ENCODE measurements at places on chromosomes 4 and X.
A peak's percentile ranks its signal among the peaks of the same experiment; 100 is the strongest.

DNA sequence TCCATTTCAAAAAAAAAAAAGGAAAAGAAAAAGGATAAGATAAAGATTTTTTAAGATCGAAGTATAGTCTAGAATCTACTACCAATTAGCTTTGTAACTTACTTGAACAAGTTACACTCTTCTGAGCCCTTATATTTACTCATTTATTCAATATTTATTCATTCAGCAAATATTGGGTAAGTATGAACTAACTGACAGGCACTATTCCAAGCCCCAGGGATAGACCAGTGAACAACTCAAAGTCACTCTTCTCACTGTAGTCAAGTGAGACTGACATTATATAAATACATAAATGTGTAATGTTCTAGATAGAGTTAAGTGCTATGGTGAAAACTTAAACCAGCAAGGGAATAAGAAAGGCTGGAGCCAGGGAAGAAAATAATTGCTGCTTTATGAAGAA, 131.6 kb downstream of the ARHGAP24 start:
- no peak for DNase-seq

DNA sequence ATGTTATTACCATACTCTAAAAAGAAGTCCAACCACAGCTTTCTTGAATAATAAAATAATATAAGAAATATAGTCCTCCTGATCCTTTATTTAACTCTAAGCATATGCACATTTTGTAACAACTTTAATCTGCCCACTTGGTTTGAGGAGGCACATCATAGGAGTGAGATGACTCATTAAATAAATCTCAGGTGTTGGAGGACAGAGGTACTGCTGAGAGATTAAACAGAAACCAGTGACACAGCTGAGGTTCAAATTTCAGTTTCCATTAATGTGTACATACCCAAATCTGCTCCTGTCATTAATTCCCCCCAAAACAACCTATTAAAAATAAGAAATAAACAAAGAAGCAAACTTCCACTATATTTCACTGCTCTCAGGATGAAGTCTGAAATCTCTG, 211.0 kb downstream of the KCTD8 start:
- no peak for DNase-seq

DNA sequence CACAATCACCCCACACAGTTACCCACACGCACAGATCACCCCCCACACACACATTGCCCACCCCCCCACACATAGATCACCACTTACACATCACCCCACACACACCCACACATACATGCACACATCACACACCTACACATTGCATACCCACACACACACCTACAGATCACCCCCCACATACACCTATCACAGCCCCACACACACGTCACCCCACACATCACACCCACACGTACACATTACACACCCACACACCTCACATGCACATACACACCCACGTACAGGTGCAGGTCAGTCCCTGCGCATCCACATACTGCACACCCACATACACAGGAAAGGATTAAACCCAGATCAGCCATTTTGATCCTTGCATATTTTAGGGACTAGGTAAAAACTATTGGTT, 15.3 kb upstream of the TADA2B start:
- DNase-seq = no peak

DNA sequence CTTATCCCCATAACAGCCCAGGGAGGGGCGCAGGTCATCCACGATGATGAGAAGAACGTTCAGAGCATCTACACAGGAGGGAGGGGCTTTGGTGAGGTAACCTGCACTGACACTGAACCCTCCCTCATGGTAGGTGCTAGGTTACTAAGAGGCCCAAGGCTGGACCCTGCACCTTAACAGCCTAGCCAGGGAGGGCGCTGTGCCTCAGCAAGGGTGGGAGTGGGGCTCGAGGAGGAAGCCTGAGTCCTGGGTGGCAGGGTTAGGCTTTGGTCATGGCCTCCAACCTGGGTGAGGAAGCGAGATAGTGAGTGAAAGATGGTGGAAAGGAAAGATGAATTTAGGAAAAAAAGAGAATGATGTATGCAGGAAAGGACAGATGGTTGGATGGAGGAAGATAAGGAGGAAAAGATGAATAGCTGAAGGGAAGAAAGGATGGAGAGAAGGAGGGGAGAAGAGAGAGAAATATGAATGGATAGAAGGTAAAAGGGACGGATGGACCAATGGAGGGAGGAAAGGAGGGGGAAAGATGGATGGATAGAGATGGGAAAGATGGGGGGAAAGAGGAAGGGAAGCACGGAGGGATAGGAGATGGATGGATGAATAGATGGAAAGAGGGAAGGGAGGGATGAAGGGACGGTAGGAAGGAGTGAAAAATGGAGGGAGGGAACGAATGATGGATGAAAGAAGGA, 736 bp downstream of the IDS start:
- no peak for DNase-seq

DNA sequence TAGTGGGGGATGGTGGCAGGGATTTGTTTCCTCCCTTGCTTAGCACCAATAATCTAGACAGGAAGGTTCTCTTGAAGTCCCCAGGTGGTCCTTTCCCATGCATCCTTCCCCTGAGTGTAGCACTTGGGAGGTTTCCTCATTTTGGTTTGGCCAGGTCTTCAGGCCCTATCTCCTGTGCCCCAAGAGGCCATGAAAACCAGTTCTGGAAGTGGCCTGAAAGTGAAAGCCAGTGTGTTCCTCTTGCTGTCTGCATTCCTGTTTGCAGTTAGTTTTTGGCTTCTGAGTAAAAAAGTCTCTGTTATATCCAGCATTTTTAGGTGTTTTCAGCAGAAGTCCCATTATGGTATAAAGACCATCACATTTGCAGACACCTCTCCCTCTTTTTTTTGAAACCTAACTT, 59.5 kb downstream of the MTM1 start:
- no peak for DNase-seq

GRCh38 chr4:78480286-78480685, 71.3 kb upstream of the ANXA3 start:
- DNase-seq = peak; percentile 13

DNA sequence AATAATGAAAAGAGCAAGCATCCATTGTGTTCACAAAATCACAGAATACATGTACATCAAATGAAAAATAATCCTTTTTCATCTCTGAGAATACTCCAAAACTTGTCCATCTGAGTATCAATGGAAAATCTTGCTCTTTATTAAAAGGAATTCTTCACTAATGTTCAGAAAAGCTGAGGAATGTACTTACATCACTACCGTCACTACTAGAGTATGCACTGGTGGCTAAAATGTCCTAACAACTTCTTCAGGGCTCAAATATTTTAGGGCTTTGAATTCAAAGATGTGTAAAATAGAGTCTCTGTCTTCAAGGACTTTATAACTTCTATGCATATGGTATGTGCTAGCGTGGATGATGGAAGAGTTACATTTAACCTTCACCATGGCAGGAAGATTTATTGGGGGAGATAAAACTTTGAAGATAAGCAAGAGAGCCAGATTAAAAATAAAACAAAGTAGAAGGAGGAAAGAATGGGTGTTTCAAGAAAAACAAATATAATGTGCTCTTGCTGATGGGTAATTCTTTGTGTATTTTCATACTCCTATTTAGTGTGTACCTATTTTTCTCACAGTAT, 55.1 kb downstream of the DMD start:
- no peak for DNase-seq

GRCh38 chr4:185945906-185946305, 123.0 kb upstream of the TLR3 start:
- no peak for DNase-seq

- DNase-seq = no peak
These were observed 36.3 kb downstream of the SOD3 start for GRCh38 chr4:24831637-24832036.

DNA sequence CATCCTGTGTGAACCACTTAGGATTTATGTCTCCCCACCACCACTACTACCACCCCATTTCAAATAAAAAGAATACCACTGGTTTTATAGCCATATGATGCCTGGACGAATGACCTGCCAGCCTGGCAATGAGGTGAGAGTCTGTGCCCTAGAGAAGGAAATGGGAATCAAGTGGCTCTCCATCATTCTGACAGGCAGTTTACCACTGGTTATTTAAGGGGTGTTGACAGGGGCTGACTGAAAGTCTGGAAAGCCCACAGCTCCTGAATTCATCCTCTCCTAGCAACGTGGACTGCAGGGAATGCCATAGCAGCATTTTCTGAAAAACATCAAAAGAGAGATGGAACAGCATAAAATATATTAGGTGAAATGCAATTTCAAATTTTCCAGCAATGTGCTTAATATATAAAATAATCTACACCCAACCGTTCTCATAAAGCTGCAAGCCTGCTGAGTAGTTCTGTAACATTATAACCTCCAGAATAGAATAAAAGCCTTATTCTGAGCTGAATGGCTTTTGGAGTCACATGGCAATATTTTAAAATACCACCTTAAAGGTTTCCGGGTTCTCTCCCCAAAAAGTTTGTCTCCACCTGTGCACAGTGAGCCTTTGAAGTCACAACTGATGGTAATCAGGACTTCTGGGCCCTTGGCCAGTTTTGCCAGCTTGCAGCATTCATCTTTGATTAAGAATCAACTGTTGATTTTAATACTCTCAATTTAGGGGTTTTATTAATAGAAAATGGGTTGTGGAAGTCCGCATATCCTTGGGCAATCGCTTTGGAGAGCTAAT, 121.5 kb downstream of the DCTD start:
- no peak for DNase-seq

DNA sequence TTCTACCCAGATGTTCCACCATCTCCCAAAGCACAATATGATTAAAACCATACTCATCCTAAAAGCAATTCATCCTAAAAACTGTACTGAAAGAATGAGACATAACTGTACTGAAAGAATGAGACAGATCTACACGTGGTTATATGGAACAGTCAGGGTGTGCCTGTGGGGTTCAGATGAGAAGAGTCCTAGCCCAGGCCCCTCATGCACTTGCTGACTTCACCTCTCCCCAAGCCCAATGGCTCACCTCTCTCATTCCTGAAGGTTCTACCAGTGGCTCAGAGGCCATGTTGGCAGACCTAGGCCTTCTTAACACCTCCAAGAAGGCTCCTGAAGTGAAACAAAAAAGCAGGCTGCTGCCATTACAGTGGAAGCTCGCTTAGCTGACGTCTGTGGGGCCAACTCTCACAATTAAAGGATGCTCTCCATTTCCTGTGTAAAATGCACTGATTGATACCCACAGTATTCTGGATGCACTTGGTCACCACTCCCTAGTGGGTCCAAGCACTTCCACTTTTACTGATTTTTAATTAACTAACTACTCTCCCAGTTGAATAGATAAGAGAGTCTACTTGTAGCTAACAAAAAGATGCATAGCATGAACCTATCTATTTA, 3.8 kb downstream of the PLAC1 start:
- DNase-seq = no peak

- no peak for DNase-seq
These were observed at the start of gene ZDHHC15 for GRCh38 chrX:75522565-75523431. TSS of gene ZDHHC15 (minus strand) at chrX:75523037. CDS start at chrX:75523024, 13 bp downstream.

DNA sequence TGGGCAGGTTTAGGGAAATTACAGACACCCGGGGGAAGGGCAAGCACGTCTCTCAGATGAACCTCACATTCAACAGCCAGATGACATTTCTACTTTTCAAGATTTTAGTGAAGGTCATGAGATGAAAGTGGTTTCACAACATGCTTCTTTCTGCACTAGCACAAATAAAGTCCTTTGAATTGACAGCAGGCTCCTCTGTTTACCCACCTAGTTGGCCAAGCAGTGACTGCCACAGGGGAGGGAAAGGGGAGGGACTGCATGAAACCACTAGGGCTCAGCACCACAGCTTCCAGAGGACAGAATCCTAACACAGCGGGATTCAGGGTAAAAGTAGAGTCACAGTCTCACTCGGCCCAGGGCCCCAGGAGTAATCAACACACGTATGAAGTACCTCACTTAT, 6.2 kb downstream of the RAB40A start:
- DNase-seq = no peak

DNA sequence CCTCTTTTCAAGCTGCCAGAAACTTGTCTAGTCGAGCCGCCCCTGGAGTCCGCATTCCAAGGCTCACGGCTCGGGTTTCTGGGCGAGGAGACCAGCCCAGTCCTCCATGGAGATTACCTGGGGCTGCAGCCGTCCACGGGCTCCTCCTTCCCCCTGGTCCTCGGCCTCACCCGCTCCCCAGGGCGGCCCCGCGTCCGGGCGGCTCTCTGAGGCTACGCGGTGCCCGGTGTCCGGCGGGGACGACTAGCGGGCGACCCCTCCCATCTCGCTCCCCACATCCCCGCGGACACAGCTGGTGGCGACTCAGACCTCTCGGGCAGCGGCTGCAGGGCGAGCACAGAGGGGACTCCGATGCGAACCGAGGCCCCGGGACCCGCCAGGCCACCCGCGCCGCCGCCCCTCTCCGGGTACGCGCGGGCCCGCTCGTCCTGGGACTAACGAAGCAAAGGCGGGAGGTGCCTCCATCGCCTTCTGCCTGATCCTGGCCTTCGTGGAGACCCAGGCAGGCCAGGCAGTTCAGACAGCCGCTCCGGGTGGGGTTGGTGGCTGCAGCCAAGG, 159.4 kb downstream of the TRAM1L1 start:
- DNase-seq = no peak

- no peak for DNase-seq
These were observed 243.0 kb upstream of the TEX13A start for GRCh38 chrX:105463473-105463872.

- DNase-seq = no peak
These were observed 1217.0 kb downstream of the RAPGEF2 start for GRCh38 chr4:160319868-160320260.

GRCh38 chr4:174686826-174687225, 142.2 kb downstream of the GLRA3 start:
- DNase-seq = no peak

- no peak for DNase-seq
These were observed 430.4 kb downstream of the ACTRT1 start for GRCh38 chrX:127621780-127622179.

DNA sequence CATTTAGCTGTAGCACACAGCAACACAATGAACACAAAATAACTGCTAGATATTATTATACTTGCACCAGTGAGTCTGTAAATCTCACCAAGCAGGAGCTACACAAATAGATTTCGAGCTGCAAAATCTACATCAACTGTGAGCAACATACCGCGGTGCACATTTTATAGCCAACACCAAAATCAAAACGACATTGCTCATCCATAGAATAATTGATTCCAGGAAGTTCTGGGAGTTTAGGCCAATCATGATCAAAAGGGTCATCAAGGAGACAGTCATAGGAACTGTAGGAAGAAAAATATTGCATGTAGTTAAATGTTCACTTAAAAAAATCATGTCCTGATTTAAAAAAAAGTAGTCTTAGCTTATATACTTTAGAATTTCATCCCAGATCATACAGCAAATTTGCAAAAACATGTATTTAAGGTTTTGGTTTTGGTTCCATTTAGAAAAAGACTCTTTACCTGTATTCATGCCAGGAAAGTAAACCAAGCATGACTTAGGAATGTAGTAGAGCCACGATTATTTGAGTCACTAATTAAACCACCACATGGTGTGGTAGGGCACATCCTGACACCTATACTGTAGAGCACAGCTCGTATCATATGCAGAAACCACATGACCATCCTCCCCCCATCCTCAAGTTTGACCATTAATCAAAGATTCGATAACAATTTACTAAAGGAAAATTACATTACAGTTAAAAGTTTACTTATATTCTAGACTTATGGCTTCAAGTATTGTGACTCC, 250.4 kb downstream of the ADAMTS3 start:
- no peak for DNase-seq

DNA sequence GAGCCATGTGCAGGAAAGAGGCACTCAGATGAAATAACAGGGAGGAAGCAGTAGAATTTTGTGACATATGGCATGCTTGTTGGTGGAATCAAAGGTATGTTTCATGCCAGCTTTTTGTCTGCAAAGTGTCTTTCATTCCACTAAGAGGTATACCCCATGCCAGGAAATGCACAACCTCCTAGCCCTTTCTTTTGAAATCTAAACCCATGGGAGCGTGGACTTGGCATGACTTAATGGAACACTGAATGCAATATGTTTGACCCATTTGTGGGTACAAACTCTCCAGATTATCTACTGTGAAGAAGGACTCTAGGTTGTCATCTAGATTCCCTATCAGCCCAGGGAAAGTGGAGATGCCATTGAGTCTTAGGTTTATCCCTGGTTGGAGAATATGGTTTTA, 338.3 kb upstream of the TEX13C start:
- no peak for DNase-seq

All from fibroblast of the conjunctiva (primary cell).